ENCODE measurements at places on chromosomes 4 and X. TPM values are rescaled to one million over a fixed set of nuclear protein-coding genes. Genes with fewer than 3 reads are reported as not detected.

LRIT3 gene
- total RNA-seq: under 0.01 TPM

BEX1 gene
- 0.89 TPM for total RNA-seq

HELT gene
- total RNA-seq: not detected

S100G gene
- total RNA-seq: not detected

ZNF711 gene
- total RNA-seq: 6.1 TPM

ANK2 gene
- total RNA-seq: 49.0 TPM

ABHD18 gene
- 5.9 TPM for total RNA-seq

ASMT gene
- not detected for total RNA-seq

POU3F4 gene
- total RNA-seq: not detected

PPP4R3C gene
- not detected for total RNA-seq

MXRA5 gene
- 6.6 TPM for total RNA-seq

TASL gene
- not detected for total RNA-seq

TAF9B gene
- 9.5 TPM for total RNA-seq

SLC6A14 gene
- not detected for total RNA-seq

IGFBP7 gene
- total RNA-seq: 2,028 TPM
